ENCODE measurements at places on chromosomes 11 and 22. TPM values are rescaled to one million over a fixed set of nuclear protein-coding genes. Genes with fewer than 3 reads are reported as not detected.

Gene RIBC2
- 12.8 TPM for total RNA-seq

Gene NOX4
- not detected for total RNA-seq

Gene FAM83F
- total RNA-seq = not detected

Gene CSNK2A3
- total RNA-seq = 0.84 TPM

Gene ADM
- total RNA-seq = 3.7 TPM

- DNase-seq = peak; percentile 53
Observed at GRCh38 chr11:57482782-57483561, 22.6 kb downstream of the RTN4RL2 start.

- peak; percentile 81 for DNase-seq
Observed at GRCh38 chr11:304915-305843, 2.4 kb upstream of the IFITM2 start.

- no peak for DNase-seq
Observed at GRCh38 chr11:10693509-10694081, at the start of gene IRAG1. Gene IRAG1 (minus strand): TSS chr11:10693755. CDS start chr11:10693602, 153 bp downstream.

- DNase-seq = no peak
Observed at GRCh38 chr22:19663821-19664355, 50.4 kb upstream of the SEPTIN5 start.

GRCh38 chr11:99585606-99586005 is 564.9 kb downstream of the CNTN5 start:
- no peak for DNase-seq

DNA sequence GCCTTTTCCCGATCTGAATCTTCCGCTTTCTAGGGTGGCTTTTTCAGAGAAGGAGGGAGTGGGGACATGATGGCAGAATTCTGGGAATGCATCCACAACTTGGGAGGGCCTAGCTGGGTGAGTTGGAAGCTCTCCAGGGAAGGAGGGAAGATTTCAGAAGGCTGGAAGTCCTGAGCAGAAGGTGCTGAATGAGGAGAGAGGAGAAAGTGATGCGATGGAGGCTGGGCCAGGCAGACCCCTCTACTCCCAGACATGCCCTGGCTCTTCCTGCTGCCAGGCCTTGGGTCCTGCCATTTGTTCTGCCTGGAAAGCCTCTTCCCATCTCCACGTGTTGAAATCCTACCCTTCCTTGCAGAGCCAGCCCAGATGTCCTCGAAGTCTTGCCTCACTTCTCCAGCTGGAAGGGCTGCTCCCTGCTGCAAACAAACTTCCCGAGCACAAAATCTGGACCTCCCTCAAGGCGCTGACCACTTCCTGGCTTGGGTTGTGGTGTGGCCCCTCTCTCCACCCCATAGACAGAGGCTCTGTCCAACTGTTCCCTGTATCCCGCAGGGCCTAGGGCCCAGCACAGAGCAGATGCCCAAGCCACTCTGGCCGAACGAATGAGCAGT is 16.8 kb downstream of the LRRC32 start:
- no peak for DNase-seq

DNA sequence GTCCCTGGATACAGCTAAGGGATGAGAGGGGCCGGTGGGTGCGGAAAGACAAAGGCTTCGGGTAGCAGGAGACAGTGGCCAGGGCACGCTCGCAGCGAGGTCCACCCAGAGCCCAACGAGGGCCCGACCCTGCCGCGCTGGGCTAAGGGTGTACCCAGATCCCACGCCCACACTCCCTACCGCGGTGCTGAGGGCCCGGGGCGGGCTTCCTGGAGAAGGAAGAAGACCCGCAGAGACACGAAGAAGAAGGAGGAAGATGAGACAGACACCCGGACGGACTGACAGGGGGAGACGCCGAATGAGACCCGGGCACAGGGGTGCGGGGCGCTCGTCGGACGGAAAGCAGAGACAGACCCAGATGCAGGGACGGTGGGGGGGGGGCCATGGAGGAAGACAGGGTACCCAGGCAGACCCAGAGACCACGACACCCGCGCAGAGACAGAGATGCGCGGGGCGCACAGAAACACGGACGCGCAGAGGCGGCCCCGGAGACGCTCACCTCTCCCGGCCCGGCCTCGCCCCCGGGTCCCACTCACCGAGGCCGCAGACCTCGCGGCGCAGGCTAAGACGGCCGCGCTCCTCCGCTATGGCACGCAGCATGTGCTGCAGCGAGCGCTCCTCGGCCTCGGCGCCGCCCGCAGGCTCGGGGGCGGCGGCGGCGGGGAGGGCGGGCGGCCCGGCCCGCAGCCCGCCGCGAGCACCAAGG is 437 bp downstream of the KIAA0930 start:
- DNase-seq = peak; percentile 63

DNA sequence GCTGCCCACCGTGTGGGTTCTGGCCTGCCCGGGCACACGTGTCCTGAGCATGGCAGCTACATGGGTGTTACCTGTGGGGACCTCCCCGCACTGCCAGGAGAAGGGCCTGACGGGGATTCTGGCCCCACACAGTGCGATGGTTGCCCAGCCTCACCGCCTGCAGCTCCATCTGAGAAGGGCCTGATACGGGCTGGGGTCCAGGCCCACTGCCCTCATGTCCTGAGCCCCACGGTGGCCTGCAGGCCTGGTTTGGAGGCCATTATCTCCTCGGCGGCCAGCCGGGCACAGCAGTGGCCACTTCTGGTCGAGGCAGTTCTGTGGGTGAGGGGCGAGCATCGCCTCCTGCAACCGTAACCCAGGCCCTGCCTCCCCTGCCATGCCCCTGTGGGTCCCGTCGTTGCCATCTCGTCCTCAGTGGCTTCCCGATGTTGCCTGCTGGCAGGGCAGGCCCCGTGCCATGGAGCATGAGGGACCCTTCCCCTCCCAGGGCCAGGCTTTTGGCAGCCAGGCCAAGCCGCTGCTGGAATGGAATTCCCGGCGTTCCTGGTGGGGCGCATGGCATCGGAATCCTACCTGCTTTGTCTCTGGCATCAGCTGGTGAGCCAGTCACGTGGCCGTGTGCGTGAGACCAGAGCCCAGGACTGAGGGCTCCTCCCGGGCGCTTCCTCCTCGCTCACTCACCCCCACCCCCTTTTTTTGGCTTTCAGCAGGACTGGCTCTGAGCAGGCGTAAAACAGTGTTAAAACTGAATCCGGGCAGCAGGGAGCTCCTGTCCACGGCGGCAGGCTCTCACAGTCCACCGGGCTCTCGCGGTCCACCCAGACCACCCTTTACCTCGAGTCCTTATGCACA is 71.9 kb upstream of the PPARA start:
- no peak for DNase-seq

- no peak for DNase-seq
Observed at GRCh38 chr11:84686716-84687115, 940.4 kb downstream of the DLG2 start.

GRCh38 chr22:31313366-31314147 is 21.3 kb upstream of the PIK3IP1 start:
- DNase-seq = peak; percentile 69

DNA sequence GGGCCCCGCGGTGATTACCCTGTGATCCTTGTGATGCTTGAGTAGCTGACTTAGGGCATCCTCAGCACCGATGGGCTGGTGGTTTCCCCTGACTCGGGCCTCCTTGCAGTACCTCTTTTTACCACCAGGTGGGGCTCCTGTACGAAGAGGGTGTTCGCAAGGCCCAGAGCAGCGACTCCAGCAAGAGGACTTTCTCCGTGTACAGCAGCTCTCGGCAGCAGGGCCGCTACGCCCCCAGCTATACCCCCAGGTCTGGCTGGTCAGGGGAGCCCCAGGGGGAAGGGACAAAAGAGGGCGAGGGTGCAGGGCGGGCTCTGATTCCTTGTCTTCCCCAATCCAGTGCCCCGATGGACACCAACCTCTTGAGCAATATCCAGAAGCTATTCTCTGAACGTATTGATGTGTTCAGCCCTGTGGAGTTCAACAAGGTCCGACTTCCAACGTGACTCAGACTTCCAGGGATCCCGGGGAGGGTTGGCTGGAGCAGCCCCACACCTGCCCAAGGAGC is 1.3 kb upstream of the TM7SF2 start:
- peak; percentile 96 for DNase-seq

DNA sequence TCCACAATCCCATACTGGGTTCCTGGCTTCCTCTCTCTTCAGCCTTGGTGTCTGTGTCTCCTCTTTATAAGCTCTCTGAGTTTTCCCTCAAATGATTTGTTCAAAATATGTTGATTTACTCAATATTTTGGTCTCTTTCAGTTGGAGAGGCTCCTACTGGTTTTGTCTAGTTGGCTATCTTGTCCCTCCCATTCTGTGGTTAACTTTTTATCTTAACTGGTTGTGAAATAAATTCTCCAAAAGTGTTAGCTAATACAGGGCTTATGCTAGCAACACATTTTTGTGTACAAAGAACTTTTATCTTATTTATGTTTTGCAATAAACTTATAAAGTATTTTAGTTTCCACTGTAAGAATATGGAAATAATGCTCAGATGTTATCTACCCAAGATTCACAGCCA is 200.9 kb downstream of the AASDHPPT start:
- no peak for DNase-seq

DNA sequence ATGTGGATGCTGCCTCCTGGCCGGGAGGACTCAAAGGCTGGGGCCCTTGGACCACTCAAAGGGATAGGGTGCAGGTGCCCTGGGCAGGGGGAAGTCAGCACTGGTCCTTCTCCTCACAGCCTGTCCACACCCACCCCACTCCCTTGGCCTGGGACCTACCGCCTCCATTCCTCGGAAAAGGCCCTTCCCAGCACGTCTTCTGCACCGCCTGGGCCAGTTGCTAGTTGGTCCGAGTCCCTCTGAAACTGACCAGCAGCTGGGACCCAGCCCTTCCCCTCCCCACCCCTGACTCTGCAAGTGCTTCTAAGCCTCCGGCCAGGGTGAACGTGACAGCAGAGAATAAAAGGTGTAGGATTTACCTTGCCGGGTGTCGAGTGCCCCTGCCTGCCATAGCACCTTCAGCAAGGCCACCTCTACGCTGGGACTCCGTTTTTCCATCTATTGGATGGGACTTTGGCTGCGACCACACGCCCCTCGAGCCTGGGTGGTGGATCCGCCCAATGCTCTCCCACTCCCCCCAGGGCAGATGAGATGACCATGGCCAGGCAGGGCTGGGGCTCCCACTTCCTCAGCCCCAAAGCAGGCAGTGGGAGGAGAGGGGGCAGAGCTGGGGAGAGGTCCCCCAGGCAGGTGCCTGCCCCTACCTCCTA is 37.3 kb downstream of the OSBPL5 start:
- no peak for DNase-seq

- DNase-seq = peak; percentile 86
Observed at GRCh38 chr11:10302744-10303557, 1.9 kb upstream of the ADM start.
